ENCODE measurements at places on chromosomes 1 and 21.

DNA sequence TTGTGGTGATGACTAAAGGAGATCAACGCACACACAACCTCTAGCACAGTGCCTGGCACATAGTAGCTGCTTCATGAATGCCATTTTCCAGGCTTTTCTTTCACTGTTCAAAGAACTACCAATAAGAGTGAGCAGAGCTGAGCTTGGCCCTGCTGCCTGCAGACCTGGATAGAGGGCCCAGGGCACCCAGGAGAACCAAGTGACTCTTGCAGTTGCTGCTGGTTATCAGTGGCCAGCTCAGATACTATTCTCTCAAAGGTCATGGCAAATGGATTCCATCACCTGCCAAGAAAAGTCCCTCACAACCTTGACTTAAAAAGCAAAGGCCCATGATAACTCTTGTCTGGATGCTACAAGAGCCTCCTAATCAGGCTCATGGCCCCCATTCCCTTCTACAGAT, 41.7 kb downstream of the PLPP3 start:
- no peak for DNase-seq

GRCh38 chr1:5720484-5720883, 271.7 kb downstream of the NPHP4 start:
- DNase-seq = no peak

DNA sequence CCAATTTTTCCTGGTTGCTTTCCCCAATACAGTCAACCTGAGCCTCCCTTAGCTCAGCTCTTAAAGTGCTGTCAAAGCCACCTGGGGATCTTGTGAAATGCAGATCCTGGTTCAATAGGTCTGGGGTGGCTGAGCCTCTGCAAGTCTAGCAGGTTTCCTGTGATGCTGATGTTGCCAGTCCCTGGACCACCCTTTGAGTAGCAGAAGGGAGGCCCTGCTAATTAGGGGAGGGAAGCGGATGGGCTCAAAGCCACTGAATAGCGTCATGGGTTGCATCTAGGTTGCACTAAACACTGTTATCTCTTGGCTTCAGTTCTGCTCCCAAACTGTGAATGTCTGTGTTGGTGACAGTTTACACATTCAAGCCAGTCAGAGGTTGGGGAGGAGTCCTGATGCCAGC, 127.2 kb downstream of the KAZN start:
- no peak for DNase-seq

GRCh38 chr21:27450216-27450615, 483.3 kb upstream of the ADAMTS5 start:
- no peak for DNase-seq

DNA sequence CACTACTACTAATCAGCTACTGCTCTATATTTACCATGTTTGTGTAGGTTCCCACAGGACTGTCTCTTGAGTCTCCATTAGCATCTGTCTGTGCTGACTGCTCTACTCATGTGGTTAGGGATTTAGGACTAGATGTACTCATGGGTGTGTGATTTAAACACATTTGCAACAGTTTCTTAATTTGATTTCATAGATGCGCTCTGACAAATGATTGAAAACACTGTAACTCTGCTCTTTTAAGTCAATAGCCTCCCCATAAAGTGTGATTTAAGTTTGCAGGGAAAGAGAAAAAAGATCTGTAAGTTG, 809.3 kb downstream of the NCAM2 start:
- no peak for DNase-seq

- no peak for DNase-seq
Measured at GRCh38 chr1:174352883-174353608, 94.7 kb upstream of the GPR52 start.

DNA sequence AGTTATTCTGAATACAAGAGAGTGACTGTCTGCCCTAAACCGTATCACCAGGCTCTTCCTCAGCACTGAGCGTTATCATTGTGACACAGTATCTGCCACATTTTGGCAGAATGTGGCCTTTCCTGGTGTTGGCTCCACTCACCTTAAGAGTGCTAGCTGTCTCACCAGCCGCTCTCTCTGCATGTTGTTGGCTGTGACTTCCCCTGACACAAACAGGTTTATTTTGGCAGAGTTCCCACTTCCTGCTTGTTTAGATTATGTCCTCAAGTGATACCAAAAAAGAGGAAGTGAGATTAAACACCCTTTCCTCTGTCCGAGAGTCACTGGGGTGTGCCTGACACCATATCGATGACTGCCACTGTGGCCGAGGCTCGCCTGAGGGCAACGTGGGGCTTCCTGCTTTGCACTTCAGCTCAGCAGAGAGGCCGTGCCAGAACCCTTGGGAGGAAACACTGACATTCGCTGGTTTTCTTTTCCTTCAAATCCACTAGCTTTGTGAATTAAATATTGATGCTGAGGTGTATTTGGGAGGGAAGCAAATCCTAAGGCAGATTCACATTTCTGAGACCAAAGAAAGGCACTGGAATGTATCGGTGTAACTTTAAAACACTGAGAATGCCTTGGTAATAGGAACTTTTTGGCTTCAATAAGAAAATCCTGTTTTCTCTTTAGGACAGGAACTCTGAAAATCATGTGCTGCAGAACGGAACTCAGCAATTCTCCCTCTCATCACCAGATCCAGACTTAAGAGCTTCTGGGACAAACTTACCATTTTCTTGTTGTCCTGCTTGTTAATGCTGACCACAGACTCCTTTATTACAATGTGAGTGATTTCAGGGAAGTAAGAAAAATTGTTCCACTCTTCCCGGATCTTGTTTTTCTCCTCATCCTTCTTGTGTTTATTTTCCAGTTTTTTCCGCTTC, 102.1 kb downstream of the JAK1 start:
- peak; percentile 52 for DNase-seq

GRCh38 chr1:72010094-72010431, 272.3 kb downstream of the NEGR1 start:
- no peak for DNase-seq

DNA sequence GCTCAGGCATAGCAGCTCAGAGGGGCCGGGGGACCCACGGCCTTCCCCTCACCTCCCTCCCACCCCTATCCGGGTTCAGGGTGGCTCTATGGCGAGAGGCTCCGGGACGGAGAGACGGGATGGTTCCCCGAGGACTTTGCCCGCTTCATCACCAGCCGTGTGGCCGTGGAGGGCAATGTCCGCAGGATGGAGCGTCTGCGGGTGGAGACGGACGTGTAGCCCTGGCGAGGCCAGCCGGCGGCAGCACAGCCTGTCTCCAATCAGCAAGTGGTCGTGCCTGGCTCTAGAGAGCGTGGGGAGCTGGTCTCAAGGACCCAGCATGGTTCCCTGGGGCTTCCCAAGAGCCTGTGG, 25.9 kb downstream of the ARHGEF16 start:
- DNase-seq = no peak
